ENCODE measurements at places on chromosomes 7 and 10. TPM values are rescaled to one million over a fixed set of nuclear protein-coding genes. Genes with fewer than 3 reads are reported as not detected.

Gene RPS24
- 2,229 TPM for total RNA-seq

Gene TFEC
- not detected for total RNA-seq

Gene LAMB1
- total RNA-seq = 157 TPM

Gene DNAH11
- total RNA-seq = 10.0 TPM

Gene PAXIP1
- total RNA-seq = 8.2 TPM

Gene C10orf90
- 0.88 TPM for total RNA-seq

Measured in RPMI7951 (cell line).